ENCODE measurements at places on chromosomes 5 and 9.

- DNase-seq: no peak
Measured at GRCh38 chr9:29865764-29866313, 2292.6 kb upstream of the C9orf72 start.

DNA sequence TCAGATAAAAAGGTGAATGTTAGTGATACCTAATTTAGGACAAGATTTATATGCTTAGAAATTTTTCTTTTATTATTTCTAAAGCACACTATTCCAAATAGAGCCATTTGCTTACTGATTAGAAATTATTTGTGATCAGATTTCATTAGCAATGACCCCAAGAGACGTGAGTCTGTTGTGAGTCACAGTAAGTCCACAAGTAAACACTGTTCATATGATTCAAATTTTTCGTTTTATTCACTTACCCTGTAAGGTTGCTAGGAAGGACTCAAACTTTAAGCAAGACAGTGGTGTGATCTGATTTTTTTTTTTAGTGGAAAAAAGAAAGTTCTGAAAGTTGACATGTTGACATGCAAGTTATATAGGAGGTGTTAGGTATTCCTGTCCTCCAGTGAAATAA is 1.2 kb downstream of the CARD6 start:
- DNase-seq: no peak

DNA sequence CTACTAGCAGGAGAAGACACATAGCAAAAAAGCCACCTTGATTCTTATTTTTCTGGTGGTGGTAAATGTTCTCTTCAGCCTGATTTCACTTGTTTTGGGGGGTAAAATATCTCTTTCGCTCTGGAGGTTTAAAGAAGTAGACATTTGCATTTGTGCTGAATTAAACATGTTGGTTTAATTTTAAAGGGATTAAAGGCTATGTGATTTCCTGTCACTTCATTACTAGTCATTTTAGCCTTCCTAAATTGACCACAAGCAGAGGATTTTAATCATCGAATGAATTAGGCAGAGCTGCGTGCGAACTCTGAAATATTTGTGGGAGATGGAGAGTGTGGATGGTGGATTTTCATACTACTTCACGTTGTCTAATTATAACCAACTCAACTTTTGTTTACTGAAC is 4.8 kb downstream of the RASGRF2 start:
- DNase-seq: no peak

- DNase-seq: no peak
Measured at GRCh38 chr5:71969460-71969859, 137.8 kb upstream of the MAP1B start.

DNA sequence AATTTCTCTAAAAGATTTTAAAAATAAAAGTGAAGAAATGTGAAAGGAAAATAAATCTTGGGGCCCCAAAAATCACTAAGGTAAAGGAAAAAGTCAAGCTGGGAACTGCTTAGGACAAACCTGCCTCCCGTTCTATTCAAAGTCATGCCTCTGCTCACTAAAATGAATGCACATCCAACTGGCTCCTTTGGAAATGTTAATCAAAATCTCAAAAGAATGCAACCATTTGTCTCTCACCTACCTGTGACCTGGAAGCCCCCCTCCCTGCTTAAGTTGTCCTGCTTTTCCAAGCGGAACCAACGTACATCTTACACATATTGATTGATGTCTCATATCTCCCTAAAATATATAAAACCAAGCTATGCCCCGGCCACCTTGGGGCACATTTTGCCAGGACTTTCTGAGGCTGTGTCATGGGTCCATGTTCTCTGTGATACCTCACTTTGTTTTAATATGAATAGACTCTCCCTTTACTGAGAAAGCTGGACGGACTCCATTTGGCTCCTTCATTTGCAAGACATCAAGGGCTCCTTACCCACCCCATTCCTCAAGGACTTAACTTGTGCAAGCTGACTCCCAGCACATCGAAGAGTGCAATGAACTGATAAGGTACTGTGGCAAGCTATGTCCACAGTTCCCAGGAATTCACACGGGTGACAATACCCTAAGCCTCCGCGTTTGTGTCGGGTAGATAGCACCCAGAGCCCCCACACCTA is 164.3 kb downstream of the SMC2 start:
- no peak for DNase-seq

DNA sequence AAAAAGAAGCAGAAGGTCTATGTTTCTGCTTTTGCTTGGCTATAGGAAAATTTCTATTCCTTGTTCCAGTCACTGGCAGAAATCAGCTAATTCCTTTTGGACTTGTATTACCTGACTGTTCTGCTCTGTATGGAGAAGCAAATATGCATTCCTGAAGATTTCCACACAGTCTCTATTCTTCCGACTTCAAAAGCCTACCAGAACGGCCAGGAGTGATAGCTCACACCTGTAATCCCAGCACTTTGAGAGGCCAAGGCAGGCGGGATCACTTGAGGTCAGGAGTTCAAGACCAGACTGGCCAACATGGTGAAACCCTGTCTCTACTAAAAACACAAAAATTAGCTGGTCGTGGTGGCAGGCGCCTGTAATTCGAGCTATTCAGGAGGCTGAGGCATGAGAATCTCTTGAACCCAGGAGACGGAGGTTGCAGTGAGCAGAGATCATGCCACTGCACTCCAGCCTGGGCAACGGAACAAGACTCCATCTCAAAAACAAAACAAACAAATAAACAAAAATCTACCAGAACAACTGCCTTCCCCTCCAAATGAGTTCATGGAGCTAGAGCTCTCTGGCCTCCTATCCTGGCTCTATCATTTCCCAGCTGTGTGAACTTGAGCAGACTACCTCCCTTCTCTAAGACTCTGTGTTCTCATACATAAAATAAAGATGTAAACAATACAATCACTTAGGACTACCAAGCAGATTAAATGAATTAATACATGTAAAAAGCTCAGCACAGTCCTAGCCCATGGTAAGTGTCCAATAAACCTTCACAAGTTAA is 17.0 kb downstream of the MYO10 start:
- no peak for DNase-seq

DNA sequence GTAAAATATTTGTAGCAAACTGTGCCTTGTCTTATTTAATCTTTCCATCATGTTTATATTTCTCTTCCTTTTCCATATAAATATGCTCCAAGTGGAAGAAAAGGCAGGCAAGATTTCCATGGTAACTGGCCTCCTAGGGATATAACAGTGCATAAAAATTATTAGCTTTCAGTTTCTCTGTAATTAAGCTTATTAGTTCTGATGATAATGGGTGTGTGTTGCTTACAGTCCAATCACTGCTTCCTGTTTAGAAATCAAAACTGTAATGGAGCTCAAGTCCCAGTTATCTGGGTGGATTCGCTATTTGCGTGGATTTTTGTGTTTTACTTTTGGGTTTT is 213.0 kb downstream of the PJA2 start:
- no peak for DNase-seq

Measured in thymus (tissue), 14 donors.